ENCODE measurements at places on chromosomes 4 and X.

DNA sequence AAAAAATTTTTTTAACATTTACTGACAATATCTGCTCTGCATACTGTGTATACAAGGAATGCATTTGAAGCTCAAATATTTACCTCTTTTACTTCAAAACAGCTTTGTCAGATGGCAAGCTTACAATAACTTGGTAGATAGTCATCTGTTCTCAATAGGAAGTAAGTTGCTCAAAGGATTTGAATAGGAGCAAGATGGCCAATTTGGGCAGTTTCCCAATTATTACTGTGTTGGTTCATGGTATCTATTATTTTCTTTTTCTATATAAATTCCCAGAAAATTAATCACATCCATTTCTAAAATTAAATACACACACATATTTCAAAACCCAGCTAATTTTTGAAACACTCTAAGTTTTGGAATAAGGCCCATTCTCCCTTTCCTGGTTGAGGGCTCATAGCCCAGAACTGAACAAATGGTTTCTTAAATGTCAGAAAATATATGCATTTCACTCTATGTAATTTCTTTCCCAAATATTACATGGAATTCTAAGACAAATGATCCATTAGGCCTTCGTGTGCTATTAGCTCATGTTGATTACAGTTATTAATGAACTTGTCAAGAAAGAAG is 60.2 kb upstream of the BLTP1 start:
- no peak overlapping the region for H3K4me3 ChIP-seq
- H3K36me3 ChIP-seq: no peaks in the 10 kb centered on the region
- no peaks in the 10 kb centered on the region for H3K27me3 ChIP-seq
- no peak for DNase-seq
- no peak overlapping the region for H3K27ac ChIP-seq

DNA sequence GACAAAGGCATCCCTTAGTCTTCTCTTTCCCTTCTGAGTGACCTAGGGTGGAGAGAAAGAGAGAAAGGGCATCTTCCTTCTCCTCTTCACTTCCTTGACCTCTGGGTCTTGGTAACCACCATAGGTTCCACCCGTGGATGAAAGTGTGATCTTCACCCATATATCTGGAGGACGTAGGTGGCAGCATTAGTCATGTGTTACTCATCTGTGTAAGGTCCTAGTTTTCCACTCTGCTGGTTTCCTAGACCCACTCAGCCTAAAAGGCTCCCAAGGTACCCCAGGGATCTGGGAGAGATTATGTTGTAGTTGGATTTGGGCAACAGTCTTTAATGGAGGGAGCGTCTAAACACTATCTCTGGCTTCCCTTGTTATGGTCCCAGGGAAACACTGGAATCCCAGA is 45.5 kb upstream of the RAB9B start:
- no peak overlapping the region for H3K27ac ChIP-seq
- no peaks in the 10 kb centered on the region for H3K4me1 ChIP-seq
- H3K4me3 ChIP-seq: no peak overlapping the region
- no peaks in the 10 kb centered on the region for H3K27me3 ChIP-seq

- no peak overlapping the region for H3K27ac ChIP-seq
- peak overlapping the region; percentile 87 for H3K4me3 ChIP-seq
- H3K4me1 ChIP-seq: peaks cover 8% of the 10 kb centered on the region
- H3K36me3 ChIP-seq: no peaks in the 10 kb centered on the region
- H3K27me3 ChIP-seq: no peaks in the 10 kb centered on the region
- no peak for DNase-seq
These were observed 1.8 kb downstream of the KDM5C start for GRCh38 chrX:53223068-53223693.

DNA sequence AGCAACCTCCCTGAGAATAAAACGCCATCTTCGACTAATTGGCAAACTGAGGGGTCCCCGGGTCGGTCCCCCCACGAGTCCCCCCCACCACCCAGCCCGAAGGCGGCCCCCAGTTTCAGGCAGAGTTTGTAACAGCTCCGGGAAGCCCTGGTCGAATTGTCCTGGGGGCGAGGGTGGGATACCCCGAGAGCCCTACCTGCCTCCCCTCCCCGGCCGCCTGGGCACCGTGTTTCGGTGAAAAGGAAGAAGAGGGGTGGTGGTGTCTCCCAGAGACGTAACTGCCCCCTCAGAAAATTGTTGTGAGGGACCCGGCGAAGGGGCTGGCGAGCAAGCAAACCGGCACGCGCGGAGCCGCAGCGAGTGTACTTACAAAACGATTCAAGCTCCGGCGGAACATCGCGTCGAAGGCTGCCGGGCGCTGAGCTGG is 1.2 kb downstream of the ATP11C start:
- H3K4me1 ChIP-seq: peaks cover 24% of the 10 kb centered on the region
- H3K36me3 ChIP-seq: no peaks in the 10 kb centered on the region
- H3K27ac ChIP-seq: no peak overlapping the region
- H3K4me3 ChIP-seq: peak overlapping the region; percentile 71
- DNase-seq: no peak

DNA sequence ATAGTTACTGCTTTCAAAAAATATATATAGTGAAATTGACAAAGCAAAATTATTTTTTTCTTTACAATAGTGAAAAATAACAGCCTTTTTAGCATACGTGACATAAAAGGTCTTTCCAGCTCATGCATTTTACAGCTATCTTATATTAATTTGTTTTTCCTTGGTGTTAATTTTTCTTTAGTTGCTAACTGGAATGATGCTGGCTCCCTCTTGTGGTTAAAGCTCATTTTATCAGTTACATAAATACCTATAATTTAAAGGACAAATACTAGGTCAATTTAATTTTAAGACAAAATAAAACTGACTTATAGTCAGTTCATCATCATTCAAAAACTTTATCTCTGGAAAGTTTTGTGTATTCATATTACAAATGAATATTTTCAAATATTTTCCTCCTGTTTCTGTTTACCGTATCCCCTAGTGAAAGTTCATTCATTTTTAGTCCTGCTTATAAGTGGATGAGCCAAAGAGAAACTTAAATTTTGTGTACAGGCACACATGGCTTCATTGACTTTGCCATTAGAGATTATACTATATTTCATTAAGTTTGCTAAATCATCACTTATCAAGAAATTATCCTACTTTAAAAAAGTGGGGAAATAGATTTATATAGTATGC is 9.9 kb upstream of the ANAPC4 start:
- H3K27me3 ChIP-seq: no peaks in the 10 kb centered on the region
- DNase-seq: peak; percentile 71
- H3K4me1 ChIP-seq: peaks cover 13% of the 10 kb centered on the region

DNA sequence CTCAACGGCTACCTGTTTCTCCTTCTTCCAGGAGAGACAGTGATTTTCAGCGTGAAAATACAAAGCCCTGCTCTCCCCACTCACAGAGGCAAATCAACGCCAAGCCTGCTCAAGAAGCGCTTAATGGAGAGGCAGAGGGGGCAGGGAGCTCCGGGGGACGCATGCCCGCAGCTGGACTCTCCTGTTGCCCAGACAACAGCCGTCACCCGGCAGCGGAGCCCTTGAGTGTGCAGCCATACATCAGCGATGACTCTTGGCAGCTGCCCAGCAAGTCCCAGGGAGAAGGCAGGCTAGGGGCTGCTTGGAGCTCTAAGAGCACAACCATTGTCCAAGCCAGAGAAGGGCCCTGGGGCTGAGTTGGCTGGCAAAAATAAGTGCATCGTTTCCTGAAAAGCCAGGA is 71.0 kb upstream of the AFAP1 start:
- no peak overlapping the region for H3K4me3 ChIP-seq
- no peaks in the 10 kb centered on the region for H3K4me1 ChIP-seq
- no peaks in the 10 kb centered on the region for H3K27me3 ChIP-seq
- no peak overlapping the region for H3K27ac ChIP-seq
- H3K36me3 ChIP-seq: no peaks in the 10 kb centered on the region
- DNase-seq: no peak

DNA sequence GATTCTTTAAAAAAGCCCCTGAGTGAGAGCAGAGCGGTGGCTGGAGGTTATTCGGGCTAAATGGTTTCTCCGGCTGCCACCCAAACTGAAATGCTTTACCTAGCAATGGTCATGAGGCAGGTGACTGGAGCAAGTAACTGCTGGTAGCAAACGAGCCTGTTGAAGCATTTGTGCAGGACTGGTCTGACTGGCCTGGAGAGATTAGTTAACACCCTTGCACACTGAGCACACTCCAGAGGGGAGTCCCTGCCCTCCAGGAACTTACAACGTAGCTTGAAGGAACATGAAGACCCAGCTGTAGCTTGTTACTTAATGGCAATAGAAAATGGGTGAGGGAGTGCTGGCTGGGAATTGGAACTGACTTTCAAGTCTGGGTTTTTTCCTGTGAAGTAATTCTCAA is 40.4 kb downstream of the CCNG2 start:
- no peaks in the 10 kb centered on the region for H3K4me1 ChIP-seq
- no peak for DNase-seq
- H3K4me3 ChIP-seq: no peak overlapping the region
- no peaks in the 10 kb centered on the region for H3K36me3 ChIP-seq
- H3K27ac ChIP-seq: no peak overlapping the region
- H3K27me3 ChIP-seq: peaks cover 6% of the 10 kb centered on the region

DNA sequence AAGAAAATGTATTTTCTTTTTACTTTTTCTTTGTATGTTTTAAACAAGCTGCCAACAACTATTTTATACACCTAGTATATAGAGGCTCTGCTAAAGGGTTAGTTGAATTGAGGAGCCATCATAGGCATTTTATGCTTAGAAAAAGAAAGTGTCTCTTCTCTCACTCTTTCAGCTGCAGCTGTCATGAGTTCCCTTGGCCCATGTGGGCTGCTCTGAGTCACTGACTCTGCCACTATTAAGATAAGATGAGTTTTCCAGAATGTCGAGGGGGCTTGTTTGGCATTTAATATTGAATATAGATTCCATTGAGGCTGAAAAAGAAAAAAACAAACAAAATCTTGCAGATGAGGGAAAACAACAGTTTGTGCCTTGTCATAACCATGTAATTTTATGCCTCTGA is 126.0 kb upstream of the PAQR3 start:
- H3K4me1 ChIP-seq: no peaks in the 10 kb centered on the region
- H3K4me3 ChIP-seq: no peak overlapping the region
- DNase-seq: no peak

DNA sequence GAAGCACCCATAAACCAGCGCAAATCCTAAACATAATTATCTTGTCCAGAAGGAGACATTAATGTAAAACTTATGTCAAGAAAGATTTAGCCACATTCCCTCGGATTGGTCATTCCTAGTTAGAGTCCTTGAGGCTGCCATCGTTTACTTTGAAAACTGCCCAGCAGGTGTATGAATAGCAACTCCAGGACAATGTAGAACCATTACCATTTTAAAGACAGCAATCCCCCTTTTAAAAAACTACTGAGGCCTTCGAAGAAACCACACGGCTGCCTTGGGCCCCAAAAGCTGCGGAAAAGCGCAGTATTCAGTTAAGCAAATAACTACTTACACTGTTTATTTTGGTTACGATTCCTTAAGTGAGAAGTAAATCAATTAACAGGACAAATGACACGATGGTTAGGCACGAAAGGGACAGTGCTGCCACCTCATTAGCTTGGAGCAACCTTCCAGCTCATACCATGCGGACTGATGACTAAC is 822 bp upstream of the SGMS2 start:
- peak overlapping the region; percentile 79 for H3K4me3 ChIP-seq
- peak; percentile 77 for DNase-seq
- H3K36me3 ChIP-seq: no peaks in the 10 kb centered on the region
- no peak overlapping the region for H3K27ac ChIP-seq
- H3K4me1 ChIP-seq: peaks cover 11% of the 10 kb centered on the region

GRCh38 chr4:23166407-23166806 is 473.7 kb downstream of the GBA3 start:
- DNase-seq: no peak
- H3K4me1 ChIP-seq: peaks cover 24% of the 10 kb centered on the region
- no peaks in the 10 kb centered on the region for H3K27me3 ChIP-seq

- no peak overlapping the region for H3K27ac ChIP-seq
- H3K27me3 ChIP-seq: no peaks in the 10 kb centered on the region
- DNase-seq: no peak
- peaks cover 4% of the 10 kb centered on the region for H3K36me3 ChIP-seq
- H3K4me1 ChIP-seq: no peaks in the 10 kb centered on the region
These were observed 11.6 kb downstream of the TXLNG start for GRCh38 chrX:16797841-16798240.

GRCh38 chrX:87580862-87581261 is 63.3 kb downstream of the KLHL4 start:
- H3K27ac ChIP-seq: no peak overlapping the region
- no peaks in the 10 kb centered on the region for H3K36me3 ChIP-seq
- peaks cover 3% of the 10 kb centered on the region for H3K4me1 ChIP-seq
- no peak for DNase-seq
- no peak overlapping the region for H3K4me3 ChIP-seq

DNA sequence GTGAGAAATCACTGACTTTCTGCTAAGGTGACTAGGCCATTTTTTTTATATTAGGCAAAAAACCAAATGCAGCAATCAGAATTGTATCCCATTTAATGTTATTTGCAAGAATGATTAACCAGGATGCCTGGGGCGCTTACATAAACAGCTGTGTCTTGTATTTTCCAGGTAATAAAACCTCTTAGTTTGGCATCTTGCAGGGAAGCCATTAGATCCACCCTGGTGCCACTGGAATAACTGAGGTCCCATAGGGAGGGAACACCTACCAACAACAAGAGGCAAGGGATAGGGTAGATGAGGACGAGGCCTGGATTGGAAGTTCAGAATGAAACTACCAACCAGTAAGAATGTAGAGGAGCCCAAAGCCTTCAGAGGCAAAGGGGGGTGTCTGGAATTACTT is 288.3 kb downstream of the ARHGAP24 start:
- H3K27ac ChIP-seq: no peak overlapping the region
- DNase-seq: no peak
- H3K4me1 ChIP-seq: peaks cover 20% of the 10 kb centered on the region
- H3K36me3 ChIP-seq: no peaks in the 10 kb centered on the region

DNA sequence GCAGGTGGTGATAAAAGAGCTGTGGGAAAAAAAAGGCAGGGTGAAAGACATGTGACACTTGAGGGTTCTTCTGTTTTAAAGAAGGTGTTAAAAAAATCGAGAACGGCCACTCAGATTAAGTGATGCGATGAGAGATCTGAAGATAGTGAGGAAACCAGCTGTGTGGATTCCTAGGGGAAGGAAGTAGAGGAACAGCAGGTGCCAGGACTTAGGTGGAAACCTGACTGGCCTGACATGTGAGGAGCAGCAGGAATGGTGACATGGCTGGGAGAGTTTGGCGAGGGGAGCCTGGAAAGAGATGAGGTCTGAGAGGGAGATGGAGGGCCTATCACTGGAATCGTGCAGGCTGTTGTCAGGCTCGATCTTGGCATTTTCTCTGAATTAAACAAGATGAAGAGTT is 55.5 kb downstream of the BMPR1B start:
- H3K4me1 ChIP-seq: no peaks in the 10 kb centered on the region
- H3K27me3 ChIP-seq: no peaks in the 10 kb centered on the region
- DNase-seq: no peak

- no peak overlapping the region for H3K4me3 ChIP-seq
- no peaks in the 10 kb centered on the region for H3K27me3 ChIP-seq
- H3K27ac ChIP-seq: no peak overlapping the region
- H3K36me3 ChIP-seq: no peaks in the 10 kb centered on the region
These were observed 42.3 kb upstream of the SRPX start for GRCh38 chrX:38262715-38263620.

- DNase-seq: no peak
- no peak overlapping the region for H3K4me3 ChIP-seq
- no peaks in the 10 kb centered on the region for H3K4me1 ChIP-seq
- no peaks in the 10 kb centered on the region for H3K36me3 ChIP-seq
- no peak overlapping the region for H3K27ac ChIP-seq
- no peaks in the 10 kb centered on the region for H3K27me3 ChIP-seq
These were observed 355.7 kb upstream of the GNPDA2 start for GRCh38 chr4:45082101-45082500.

GRCh38 chr4:66785479-66785878 is 759.8 kb downstream of the CENPC start:
- H3K4me1 ChIP-seq: no peaks in the 10 kb centered on the region
- no peak overlapping the region for H3K4me3 ChIP-seq
- no peaks in the 10 kb centered on the region for H3K27me3 ChIP-seq
- no peak for DNase-seq
- H3K27ac ChIP-seq: no peak overlapping the region
- no peaks in the 10 kb centered on the region for H3K36me3 ChIP-seq
